ENCODE measurements at places on chromosomes 16 and 17.

DNA sequence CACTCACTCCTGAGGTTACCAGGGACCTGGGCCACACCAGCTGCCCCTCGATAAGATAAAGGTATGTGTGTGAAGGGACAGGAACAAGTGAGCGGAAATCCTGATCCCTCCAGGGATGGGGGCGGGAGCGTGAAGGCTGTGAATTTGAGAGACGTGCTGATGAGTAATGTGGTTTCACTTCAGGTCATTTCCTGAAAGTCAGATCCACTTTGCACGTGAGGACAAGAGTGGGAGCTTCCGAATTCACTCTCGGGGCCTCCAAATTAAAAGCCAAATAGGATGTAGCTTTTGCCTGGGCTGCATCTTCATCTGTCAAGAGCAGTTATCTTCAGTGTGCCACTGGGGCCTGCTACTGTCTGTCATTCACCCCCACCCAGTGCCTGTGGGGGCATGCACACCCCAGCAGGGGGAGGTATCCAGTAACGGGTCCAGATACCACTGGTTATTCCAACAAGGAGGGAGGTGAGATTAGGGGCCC lies 87.4 kb upstream of the LHX1 start:
- no peak for DNase-seq

- no peak for DNase-seq
Measured at GRCh38 chr17:2684549-2684948, 27.0 kb downstream of the CLUH start.

- no peak for DNase-seq
Measured at GRCh38 chr17:70945386-70945785, 776.1 kb downstream of the KCNJ2 start.

DNA sequence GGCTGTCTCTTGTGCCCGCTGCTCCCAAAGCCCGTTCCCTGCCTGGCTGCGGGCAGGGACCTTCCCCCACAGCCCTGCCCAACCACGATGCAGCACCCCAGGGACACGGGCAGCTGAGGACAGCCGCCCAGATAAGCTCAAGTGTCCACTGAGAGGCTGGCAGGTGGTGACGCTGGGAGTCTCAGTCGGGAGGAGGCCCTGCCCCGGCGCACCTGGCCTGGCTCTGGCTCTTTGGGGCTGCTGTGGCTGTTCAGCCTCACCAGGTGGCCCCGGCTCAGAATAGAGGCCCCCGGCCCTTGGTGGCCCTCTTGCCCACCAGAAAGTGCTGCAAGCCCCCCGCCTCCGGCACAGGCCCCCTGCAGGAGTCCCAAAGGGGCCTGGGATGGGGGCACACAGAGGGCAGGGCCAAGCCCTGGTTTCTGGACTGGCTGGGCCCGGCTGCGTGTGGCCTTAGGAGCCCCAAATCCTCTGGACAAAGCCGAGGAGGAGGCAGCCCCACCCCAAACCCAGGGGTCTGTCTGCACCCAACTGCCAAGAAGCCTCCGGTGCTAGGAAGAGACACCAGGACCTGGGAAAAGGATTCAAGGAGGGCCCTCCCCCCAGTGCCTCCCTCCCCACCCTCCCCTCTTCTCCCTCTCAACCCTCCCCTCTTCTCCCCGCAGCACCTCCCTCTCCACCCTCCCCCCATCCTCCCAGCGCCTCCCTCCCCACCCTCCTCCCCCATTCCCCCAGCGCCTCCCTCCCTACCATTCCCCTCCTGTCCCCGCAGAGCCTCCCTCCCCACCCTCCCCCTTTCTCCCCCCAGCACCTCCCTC lies 5.3 kb downstream of the NTHL1 start:
- DNase-seq = no peak

DNA sequence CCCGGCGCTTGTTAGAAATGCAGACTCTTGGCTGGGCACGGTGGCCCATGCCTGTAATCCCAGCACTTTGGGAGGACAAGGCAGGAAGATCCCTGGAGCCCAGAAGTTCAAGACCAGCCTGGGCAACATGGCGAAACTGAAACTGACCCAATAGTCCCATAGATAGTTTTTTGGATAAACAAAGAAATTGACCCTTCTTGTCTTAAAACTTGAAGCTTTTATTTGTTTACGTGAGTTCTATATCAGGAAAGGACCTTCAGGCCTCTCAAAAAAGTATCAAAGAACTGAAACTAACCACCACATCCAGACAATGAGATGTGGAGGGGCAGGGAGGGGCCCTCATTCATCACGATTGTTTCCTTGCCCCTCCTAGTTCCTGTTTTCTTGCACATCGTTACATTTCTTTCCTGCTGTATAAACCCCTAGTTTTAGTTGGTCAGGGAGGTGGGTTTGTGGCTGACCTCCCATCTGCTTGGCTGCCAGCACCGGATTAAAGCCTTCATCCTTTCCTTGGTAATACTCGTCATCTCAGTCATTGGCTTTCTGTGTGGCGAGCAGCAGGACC lies 29.9 kb upstream of the PRM1 start:
- DNase-seq = no peak

GRCh38 chr16:28823291-28823872 lies 583 bp downstream of the ATXN2L start:
- no peak for DNase-seq
